NCI-H345 (cell line): ENCODE measurements at places on chromosomes 2 and 18.
A peak's percentile ranks its signal among the peaks of the same experiment; 100 is the strongest.

- DNase-seq = no peak
These were observed 6.1 kb downstream of the SP100 start for GRCh38 chr2:230422149-230422548.

GRCh38 chr2:96374211-96374951 is 38.8 kb downstream of the NCAPH start:
- peak; percentile 85 for DNase-seq

DNA sequence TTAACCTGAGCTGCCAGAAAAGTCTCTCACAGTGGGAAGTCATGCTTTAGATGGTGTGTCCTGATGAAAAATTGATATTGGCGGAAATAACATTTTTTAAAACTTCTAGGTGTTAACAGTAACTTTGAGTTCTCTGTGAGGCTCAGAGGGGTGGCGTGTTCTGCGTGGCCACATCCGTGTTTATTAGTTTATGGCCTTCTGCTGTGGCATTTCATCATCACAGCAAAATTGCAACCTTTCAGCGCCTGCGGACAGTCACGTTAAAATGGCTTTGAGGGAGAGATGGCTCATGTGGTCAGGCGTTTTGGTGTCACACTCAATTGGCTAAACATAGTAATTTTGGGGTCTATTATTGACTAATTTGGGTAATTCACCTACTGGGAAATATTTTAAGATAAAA is 42.4 kb downstream of the KLHL29 start:
- DNase-seq = no peak

- no peak for DNase-seq
These were observed 584.0 kb downstream of the SATB2 start for GRCh38 chr2:198873503-198874471.

DNA sequence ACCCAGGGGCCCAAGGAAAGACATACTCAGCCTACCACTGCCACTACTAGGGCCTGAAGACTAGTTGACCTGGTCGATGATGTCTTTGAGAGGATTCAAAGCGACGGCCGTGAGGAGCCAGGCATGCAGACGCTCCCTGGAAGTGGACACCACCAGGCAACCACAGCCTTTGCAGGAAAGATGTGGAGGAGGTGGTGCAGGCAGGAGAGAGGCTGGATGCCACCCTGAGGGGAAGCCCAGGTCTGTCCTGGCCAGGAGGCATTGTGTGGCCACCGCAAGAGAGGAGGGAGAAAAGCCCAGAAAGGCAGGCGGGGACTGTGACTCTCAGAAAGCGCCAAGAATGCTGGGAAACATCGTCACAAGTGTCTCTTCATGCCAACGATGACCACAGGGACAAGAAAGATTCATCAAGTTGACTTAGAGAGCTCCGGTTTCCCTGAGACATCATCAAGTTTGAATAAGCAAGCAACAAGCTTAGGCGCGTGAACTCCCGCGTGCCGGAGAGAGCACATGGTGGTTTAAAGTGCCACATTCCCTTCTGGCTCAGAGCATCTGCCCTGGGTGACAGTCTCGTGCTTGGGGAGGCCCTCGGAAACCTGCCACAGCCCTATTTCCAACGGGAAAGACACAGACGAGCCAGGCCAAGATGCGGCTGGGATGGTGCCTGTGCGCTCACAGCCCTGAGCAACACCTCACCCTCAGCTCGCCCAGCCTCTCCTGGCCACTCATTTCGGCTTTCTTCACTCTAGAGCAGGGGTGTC is 464.5 kb upstream of the SALL3 start:
- no peak for DNase-seq

DNA sequence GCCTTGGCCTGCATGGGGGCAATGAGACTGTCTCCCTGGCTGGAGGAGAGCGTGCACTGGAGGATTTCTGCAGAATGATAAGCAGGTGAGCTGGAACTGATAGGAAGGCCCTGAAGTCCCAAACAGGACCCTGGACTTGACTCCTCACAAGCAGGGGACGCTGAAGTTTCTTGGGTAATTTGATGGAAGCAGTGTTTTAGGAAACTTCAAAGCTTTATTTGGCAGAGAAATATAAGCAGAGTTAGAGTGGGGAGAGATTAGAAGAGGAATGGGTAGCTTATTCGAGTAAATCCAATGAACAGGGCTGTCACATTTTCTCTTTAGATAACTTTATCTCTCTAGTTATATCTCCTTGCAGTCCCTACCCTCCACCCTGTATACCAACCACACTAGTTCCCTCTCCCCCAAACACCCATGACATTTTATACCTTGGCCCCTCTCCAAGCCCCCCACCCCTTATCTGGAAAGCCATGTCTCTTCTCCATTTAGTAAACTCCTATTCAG is 73.6 kb upstream of the IGFBP5 start:
- no peak for DNase-seq

DNA sequence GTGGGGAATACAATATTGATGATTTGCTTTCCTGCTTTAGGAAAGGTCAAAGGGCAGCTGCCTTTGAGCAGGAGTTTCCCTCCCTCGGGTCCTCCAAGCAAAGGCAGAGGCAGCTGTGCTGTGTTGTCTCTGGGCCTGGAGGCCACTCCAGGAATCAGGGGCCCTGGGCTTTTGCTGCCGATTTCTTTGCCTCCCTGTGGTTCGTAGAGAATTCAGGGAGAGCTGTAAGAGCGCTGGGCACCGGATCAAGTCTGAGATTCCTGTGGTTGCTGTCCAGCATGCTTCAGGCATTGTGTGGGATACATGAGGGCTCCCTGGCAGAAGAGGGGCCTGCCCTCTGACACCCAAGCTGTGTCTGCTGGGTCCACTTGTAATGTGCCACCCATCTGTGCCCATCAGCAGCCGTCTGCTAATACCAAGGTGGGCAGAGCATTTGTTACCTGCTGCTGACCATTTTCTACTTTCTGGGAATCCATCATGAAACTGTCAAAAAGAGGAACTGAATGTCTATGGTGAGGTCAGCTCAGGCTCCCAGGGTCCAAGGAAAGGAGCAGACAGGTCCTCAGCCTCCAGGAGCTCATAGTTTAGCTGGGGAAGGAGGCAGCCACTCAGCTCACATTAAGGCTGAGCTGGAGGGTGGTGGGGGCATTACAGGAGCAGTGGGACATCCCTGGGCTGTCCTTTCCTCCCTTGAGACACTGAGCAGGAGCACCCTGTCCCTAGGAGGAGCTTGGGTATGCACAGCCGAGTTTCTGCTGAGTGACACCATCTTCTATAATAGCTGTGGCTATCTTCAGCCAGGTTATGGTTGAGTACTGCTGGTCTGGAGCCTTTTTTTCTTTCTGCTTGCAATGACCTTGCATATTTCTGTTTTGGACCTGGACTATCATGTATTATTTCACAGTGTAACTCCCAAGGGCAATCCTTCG is 68.5 kb downstream of the CTIF start:
- no peak for DNase-seq

DNA sequence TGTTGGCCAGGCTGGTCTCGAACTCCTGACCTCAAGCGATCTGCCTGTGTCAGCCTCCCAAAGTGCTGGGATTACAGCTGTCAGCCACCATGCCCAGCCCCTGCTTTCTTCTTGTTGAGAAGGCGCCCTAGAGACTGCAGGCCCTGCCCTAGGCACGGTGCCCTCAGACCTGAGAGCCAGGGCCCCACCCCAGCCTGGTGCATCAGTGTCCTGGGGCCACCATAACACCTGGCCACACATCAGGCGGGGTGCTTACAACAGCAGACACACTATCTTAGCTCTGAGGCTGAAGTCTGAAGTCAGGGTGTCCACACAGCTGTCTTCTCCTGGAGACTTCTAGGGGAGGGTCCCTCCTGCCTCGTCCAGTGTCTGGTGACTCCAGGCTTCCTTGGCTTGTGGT is 120.6 kb downstream of the NDUFA10 start:
- no peak for DNase-seq

GRCh38 chr18:3663870-3664512 is 214.0 kb downstream of the TGIF1 start:
- no peak for DNase-seq

GRCh38 chr18:65215865-65216466 is 534.8 kb upstream of the CDH7 start:
- DNase-seq = no peak

GRCh38 chr18:49865401-49865800 is 52.1 kb upstream of the ACAA2 start:
- no peak for DNase-seq

GRCh38 chr2:42906557-42907411 is 114.4 kb upstream of the HAAO start:
- DNase-seq = no peak

DNA sequence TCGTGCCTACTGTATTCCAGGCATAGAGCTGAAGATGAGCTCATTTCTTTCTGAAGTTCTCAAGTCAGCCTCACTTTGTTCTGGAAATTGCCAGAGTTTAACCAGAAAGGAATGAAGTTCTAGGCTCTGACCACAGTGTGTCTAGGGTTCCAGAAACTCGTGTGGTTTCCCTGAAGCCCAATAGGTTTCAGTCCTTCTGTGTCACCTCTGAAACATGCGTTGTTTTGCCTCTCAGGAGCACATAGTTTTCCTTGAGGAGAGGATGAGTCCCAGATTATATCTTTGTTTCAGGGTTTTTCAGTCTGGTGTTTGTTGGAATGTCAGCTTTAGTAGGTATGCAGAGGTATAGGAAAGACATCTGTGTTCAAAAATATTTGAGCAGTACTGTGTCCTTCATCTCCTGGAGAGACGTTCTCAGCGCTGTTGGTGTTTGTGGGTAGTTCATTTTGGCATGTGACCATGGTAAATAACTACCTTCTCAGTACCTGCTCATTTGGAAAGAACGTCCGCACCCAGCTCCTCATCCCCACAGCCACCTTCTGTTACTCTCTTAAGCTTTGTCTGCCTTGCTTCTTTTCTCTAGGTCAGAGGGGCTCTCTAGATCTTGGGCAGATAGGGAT is 56.6 kb downstream of the RALBP1 start:
- no peak for DNase-seq

GRCh38 chr2:74911061-74911460 is 47.4 kb upstream of the POLE4 start:
- DNase-seq = no peak

- no peak for DNase-seq
These were observed 10.8 kb upstream of the MYO1B start for GRCh38 chr2:191234376-191234775.

GRCh38 chr2:160352500-160352899 is 141.1 kb downstream of the RBMS1 start:
- no peak for DNase-seq

DNA sequence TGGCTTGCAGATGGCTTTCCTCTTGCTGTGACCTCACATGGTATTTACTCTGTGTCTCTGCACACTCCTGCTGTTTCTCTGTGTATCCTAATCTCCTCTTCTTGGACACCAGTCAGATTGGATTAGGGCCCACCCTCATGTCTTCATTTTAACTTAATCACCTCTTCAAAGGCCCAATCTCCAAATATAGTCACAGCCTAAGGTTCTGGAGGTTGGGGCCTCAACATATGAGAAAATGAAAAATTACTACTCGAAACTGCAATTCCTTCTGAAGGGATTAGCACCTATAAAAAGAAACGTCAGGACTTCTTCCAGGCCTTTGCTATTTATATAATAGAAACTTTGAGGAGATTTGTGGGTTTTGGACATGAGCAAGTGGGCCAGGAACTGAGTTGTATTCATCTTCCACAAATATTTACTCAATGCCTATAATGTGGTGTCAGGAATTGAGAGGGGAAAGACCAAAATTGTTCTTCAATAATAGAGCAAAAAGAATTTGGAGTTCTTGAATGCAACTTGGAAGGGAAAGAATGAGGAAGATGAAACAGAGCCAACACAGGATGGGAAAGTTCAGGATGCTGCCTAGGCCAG is 270.0 kb upstream of the FN1 start:
- DNase-seq = no peak

GRCh38 chr2:164114937-164115336 is 379.1 kb upstream of the FIGN start:
- DNase-seq = no peak

- DNase-seq = no peak
These were observed 99.1 kb upstream of the CD226 start for GRCh38 chr18:70046796-70047195.

GRCh38 chr2:31270131-31270530 is 36.2 kb downstream of the EHD3 start:
- DNase-seq = no peak

- no peak for DNase-seq
These were observed 6.2 kb downstream of the PDCL3 start for GRCh38 chr2:100568989-100569388.

GRCh38 chr2:159131914-159132281 is 154.6 kb downstream of the WDSUB1 start:
- DNase-seq = no peak

DNA sequence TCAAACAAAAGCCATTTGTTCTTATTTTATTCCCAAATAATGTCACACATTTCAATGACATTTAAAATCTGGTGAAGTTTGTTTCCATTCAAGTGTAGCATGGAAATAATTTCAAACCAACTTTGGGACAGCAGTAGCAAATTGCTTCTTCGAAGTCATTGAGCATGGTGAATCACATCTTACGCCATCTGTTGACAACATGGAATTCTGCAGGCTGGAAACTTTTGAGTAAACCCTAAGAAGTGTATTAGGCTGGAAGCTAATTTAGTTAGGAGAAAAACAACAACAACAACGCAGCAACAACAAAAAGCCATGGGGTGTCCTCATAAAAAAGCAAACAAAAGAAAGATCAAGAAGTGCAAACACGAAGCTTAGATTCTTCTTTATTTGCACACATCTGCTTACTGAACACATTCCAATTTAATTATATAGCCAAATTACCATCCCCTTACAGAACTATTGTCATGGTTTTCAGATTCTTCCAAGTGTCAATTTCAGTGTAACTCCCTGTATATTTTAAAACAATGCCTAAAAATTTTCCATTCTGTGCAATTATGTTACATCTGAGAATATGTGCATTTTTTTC is 659.0 kb upstream of the CDH7 start:
- DNase-seq = peak; percentile 33

DNA sequence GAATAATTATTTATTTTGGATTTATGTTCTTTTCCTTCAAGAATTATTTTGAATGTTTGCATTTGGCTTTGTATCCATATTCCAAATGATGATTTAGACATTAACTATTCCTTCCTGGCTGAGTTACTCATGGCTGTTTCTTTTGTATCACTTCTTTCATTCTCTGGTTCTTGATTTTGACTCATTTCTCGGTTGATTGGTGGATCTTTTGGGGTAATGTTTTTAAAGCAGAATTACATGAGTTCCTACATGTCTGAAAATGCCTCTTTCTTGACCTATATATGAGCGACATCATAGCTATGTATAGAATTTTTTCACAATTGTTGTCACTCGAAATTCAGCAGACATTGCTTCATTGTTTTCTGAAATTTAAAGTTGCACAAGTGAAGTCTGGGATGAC is 39.5 kb downstream of the CYP26B1 start:
- no peak for DNase-seq
